ENCODE measurements at places on chromosomes 7 and 10.
A peak's percentile ranks its signal among the peaks of the same experiment; 100 is the strongest.

DNA sequence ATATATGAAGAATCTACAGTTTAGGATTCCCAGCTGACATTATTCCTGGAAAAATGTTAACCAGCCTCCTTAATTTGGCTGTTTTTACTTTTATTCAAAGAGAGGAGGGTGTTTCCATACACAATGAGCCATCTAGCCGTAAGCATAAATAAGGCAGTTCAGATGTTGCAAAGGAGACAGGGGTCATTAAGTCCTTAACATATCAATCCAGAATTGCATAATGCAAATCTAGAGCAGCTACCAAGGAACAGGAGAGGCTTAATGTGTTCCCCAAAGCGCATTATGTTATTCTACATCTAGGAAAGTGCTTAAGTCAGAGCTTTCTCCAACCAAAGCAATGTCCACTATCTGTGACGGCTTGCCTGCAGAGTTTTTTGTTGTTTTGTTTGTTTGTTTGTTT lies 32.4 kb upstream of the TCF7L2 start:
- DNase-seq, result no peak

DNA sequence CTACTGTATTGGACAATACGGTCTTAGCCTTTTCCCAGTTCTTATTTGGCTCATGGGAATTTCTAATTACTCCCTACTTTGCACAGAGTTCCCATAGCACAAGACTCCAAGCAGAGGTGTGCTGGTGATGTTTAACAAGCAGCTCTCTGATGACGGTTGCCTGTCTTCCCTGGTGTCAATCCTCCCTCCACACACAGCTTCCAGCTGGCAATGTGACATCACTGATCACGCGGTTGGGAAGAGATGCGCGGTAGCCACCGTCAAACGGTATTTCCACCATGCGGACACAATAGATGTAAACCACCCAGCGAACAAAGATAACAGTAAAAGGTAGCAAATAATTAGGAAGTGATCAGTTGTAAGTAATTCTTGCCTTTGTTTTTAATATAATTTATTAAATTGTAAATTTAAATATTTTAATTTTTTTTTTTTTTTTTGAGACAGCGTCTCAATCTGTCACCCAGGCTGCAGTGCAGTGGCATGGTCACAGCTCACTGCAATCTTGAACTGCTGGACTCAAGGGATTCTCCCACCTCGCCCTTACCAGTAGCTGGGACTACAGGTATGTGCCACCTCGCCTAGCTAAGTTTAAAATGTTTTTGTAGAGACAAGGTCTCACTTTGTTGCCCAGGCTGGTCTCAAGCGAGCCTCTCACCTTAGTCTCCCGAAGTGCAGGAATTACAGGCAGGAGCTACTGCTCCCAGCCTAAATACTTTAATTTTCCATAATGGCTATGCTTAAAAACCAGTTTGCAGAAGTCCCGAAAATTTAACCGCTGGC lies 36.3 kb upstream of the IL15RA start:
- no peak for DNase-seq

- DNase-seq, result peak; percentile 19
Observed at GRCh38 chr10:30456266-30456665, 22.3 kb downstream of the MAP3K8 start.

DNA sequence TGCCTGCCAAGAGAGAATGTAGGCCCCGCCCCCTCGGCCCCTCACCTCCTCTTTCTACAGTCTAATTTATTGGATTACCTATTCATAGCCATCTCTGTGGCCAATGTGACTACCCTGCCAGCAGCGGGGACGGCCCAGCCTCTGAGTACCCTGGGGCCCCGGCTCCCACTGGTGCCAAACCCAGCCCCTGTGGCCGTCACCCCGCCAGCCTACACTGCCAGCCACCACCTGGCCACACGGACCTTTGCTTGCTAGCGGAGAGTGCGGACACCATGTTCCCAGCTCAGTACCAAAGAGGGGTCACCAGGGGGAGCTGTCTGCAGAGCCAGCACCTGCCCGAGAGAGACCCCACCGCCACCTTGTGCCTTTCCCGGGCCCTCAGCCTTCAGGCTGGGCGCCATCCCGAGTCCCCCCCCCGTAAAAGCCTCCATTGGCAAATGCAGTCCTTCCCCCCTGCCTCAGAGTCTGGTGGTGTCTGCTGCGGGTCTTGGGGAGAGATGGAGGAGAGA lies 511.1 kb downstream of the ZNF37A start:
- no peak for DNase-seq

DNA sequence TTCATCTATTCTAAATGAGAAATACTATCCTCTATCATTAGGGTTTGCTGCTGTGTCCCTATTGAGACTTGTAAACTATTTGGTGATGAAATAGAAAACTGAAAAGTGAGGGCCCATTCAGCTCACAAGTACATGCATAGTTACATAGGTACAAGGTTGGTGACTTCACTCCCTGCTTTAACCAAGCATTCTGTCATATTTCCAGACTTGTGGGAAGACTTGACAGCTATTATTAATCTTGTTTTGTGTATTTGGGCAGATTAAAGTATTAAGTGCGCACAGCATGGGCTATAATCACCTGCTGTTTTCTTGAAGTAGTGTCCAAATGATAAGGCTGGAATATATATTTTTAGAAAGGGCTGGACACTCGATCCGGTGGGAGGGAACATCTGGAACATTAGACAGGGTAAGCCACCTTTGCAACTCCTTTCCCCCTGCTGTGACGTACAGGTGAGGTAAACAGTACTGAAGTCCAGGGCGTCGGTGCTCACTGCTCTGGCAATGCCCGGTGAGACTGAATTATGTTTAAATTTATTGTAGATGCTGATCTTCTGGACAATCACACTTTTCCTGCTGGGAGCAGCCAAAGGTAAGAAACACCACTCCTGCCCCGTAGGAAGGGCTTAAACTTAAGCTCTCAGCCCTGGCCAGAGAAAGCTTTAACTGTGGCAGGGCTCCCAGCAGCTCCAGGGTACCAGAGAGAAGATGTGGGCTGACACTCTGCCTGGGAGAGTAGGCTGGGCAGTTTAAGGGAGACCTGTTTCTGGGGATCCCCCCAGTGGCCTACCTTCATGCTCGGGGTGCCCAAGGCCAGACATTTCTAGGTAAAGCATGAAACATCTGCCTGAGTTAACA lies at the start of gene PNLIPRP1:
Gene PNLIPRP1 (plus strand): TSS at position 370 of the 855 bp plus-strand sequence. CDS start 171 bp downstream, at position 541.
- no peak for DNase-seq

DNA sequence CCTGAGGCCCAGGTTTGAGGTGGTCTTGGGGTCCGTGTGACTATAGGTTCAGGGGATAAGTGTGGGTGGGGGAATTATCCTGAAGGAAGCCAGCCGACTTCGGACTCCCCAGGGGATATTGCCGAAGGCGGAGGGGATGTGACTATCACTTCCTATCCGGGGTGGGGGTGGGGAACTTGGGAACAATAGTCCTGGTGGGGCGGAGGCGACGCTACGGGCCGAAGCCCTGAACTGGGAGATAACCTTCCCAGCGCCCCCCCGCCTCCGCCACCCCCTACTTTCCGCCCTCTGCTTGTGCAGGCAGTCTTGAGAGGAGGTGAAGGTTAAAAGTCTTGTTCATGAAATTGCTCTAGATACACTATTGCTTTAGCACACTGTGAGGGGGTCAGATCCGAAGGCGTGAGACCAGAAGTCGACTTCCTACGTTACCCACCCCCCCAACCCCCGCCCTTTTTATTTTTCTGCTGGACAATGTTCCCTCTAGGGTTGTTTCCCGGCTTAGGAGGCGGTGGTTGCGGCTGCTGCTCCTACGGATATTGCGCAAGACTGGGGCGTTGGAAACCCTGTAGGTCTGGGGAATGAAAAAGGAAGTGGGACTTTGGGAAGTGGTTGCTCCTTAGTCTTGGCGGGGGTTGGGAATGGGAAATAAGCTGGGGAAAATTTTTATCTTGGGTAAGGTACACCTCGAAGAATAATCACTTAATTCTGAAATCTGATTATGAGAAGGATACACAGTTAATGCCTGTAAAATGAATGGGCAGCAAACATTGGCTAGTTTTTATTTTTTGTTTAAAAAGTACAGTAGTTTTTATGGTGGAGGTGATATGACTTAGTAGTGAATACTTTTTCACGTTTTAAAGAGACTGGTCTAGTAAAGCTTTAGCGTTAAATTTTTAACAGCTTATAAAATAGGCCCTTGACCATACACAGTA lies 1.5 kb downstream of the PTPN12 start:
- peak; percentile 93 for DNase-seq

DNA sequence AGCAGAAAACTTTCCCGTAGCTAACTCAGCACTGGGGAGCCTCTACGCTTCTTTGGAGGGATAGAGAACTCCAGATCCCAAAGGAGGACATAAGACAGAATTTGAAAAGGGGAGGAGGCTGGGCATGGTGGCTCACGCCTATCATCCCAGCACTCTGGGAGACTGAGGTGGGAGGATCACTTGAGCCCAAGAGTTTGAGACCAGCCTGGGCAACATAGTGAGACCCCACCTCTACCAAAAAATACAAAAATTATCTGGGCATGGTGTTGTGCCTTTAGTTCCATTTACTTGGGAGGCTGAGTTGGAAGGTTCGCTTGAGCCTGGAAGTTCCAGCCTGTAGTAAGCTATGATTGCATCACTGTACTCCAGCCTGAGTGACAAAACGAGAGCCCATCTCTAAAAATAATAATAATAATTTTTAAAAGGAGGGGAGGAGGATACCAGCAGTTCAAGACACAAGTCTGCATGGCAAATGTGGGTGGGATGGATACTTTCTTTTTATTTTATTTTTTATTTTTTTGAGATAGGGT lies 165.9 kb upstream of the SH2B2 start:
- DNase-seq, result no peak

GRCh38 chr7:131424219-131424822 lies 96.6 kb downstream of the MKLN1 start:
- DNase-seq, result no peak

DNA sequence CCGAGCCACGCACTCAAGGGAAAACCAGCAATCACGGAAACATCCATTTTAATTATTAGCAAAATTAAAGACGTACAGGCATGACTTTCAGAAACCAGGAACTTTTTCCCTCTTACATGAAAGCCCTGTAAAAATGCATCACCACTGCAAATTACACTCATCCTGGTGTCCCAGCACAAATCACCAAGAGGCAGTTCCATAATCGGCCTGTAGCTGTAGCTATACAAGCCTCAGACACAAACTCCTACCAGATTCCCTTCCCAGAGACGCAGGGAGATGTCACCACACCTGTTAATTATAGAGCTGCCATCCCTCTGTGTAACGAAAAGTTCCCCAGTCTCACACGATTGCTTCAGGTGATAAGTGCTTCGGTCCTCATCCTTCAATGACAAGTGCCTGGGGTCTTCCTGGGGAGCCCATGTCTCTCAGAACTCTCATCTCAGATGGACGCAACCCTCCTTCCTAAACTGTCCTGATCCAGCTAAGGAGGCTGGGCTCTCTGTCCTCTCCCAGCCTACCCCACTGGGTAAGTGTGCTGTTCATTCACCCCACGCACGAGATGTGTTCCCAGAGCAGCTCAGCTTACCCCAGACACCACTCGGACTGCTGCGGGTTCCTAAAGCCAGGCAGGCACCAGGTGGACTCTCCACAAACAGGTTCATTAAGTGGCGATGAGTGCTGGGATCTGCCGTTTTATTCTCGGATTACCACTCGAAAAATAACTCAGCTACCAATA lies 5.9 kb downstream of the FGFR2 start:
- DNase-seq, result peak; percentile 51

DNA sequence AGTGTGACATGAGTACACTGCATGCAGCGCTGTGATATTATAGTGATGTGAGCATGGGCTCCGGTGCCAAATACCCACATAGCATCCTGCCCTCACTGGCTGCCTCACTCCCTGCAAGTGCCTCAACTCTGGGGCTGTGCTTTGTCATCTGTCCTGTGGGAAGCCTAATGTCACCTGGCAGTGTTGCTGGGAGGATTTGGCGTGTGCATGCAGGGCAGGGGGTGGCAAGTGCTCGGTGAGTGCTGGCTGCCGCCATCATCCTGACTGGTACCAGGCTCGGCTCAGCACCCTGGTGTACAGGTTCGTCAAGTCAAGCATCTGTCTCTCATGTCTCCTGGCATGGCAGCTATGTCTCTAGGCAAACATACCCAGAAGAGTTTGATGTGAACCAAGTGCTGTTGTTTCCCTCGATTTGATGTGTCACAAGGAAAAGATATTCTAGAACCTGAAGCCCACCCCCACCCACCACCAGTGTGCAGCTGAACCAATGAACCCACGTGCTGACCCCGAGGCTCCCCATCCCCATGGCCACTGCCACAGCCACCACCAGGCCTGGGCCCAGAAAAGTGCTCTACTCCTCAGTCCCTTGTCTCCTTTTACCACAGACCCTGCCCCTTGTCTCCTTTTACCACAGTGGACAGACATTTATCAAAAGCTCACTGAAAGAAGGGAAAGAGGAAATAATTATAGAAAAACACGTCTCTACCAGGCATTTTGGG lies 135.8 kb downstream of the MAPK8 start:
- no peak for DNase-seq

- DNase-seq, result no peak
Observed at GRCh38 chr7:56079450-56080185, 13.1 kb downstream of the PHKG1 start.

DNA sequence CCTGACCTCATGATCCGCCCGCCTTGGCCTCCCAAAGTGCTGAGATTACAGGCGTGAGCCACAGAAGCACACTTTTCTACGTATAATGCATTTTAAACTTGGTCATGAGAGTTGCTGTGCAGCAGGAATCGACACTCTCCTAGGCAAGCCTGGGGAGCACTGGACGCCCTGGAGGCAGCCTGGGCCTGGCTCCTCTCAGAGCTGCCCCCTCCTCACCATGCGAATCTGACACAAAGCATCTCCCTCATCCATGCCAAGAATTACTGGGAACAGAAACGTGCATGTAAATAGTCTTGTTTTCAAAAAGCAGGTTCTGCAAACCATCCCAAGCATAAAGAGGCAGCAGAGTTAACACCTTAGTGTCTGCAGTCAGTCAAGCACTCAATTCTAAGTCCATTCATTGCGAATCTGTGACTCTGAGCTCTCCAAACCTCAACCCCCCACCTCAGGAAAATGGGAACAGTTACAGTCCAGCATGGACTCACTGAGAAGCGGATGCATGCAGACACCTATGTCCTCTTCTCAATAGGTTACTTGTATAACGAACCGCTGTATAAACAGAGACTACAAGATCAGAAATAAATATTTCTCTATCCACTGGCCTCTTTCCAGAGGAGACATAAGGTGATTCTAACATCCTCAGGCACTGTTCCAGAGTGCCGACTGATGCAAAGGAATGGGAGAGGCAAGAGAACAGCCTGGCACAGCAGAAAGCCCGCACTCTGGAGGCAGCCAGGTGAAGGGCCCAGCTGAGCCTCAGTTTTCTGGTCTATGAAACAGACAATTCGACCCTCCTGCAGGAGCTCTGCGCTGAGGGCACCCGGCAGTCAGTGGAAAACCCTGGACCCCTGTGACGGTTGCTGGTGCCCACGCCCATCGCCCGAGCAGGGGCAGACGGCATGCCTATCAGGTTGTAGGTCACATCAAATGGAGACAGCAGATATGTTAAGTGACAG lies 68.9 kb downstream of the MAD1L1 start:
- DNase-seq, result peak; percentile 45

Measured in islet precursor cell (in vitro differentiated cells).